Cardiac fibroblast (primary cell): ENCODE measurements at places on chromosomes 12 and 14.
A peak's percentile ranks its signal among the peaks of the same experiment; 100 is the strongest.

DNA sequence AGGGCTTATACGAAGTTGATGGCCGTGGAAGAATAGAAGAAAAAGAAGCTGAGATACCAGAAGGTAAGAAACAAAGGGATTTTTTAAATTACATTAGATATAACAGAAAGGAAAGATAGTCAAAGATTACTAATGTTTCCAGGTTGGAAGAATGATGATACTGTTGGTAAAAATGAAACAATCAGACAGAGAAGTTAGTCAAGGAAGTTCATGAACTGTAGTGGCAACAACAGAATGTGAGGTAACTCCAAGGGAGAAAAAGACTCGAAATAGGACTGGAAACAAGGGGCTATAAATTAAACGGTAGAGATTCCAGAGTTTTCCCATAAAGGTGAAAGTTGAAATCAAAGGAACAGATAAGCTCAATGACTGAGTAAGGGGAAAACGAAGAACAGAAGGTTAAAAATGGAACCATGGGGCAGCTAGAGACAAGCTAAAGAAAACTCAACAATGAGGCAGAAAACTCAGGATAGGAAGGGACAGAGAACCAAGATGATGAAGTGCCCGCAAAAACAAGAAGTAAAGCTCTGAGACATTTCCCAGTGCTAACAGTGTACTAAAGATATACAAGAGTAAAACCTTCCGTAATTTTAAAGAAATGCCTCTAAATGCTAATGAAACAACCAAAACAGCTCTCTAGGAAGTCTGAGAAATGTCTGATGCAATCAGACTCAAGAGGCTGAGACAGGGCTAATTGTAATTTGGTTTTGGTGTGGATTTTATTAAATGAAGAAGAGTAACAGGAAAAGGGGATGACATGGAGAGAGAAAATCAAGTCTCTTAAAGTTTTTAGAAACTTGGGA is 70.0 kb downstream of the PPP2R5E start:
- DNase-seq, result no peak

DNA sequence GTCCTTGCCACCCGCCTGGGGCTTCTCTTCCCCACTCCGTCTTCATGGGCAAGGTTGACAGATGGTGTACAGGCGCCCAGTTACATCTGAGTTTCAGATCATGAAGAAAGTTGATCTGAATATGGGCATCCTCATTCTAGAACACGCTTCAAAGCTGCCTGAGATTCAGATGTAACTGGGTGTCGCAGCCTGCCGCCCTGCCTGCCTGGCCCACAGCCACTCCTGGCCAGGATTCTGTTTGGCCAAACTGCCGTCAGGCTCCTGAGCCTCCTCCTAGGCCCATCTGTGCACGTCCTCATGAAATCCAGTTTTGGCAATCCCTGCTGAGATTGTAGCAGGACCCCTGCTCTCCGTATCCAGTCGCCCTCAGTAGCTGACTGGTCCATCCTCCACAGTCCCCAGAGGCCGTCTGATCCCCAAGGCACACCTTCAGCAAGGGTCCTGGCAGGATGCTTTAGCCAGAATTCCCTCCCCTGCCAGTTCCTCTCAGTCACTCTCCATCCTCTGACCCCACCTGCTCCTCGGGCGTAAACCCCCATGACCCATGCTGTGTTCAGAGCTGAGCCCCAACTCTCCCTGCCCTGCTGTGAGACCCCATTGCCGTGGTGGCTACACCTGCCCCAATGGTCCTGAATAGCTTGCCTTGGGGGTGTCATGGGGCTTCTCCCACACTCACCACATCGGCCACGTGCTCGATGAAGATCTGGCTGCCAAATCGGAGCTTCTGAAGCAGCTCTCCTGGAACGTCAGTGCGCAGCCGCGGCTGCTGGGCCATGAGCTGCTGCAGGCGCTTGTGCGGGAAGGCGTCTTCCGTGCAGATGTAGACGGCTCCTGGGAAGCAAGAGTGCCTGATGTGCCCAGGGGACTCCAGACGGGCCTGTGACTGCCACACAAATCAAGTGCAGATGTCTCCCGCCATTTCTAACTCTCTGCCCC is 12.5 kb downstream of the XRCC3 start:
- DNase-seq, result no peak

GRCh38 chr14:99351166-99352007 is 79.4 kb upstream of the BCL11B start:
- no peak for DNase-seq

DNA sequence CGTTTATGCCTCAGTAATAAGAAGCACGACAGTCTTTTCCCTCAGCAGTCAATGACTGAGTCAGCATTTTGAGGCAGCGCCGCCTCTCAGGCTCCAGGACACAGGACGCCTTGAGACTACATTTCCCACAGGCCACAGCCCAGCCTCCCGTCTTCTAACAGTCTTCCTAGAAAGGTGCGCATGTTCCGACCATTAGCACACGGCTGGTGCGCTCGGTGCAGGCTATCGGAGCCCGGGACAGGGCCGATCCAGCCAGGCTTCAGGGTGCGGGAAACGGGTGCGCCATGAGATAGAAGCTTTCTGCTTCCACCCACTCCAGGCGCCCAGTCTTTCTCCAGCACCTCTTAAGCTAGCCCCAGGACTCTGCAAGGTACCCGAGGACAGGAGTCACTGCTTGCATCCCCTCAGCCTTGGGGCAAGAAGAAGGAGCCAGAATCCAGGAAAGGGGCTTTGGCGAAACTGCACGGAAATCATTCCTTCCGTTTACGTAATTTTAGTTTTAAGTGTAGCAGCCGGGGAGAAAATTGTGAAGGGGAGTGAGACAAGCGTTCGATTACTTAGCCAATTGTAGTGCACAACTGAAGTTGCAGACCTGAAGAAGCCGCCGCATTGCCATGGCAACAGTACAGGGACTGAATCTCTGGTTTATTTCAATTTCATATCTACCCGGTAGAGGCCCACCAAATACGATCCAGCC is 54.0 kb downstream of the ZNF641 start:
- DNase-seq, result peak; percentile 83

- no peak for DNase-seq
Measured at GRCh38 chr14:102927346-102927877, 4.9 kb downstream of the AMN start.

DNA sequence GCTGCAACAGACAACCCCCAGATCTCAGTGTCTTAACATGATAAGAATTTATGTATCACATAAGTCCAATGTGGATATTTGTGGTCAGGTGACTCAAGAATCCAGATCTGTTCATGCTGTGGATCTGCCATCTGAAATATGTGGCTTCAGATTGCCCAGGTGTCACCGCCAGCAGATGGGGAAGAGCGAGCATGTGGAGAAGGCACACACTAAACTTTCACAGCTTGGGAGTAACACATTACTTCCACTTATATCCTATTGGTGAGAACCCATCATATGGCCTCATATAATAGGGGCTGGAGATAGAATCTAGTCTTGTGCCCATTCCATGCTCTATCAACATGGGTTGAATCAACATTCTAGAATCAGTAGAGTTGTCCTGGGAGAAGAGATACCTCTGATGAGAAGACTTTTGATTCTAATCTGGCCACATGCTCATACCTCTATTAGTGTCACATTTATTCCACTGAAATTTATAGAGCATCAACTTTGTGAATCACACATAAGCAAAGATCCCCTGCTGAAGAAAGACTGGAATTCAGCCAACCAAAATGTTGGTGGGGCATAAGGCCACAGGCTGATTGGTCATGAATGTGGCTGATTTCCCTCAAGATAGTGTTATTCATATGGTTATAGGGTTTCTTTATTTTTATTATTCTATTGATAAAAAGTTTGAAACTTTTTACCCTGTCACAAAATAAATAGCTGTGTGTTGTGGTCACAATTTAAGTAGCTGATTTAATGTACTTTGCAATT is 6.0 kb upstream of the CALCOCO1 start:
- no peak for DNase-seq

GRCh38 chr12:40565029-40565633 is 127.1 kb upstream of the CNTN1 start:
- no peak for DNase-seq
